CD4-positive, alpha-beta T cell treated with Interleukin-15 for 4 hours (primary cell): ENCODE measurements at places on chromosomes 7 and 10.

DNA sequence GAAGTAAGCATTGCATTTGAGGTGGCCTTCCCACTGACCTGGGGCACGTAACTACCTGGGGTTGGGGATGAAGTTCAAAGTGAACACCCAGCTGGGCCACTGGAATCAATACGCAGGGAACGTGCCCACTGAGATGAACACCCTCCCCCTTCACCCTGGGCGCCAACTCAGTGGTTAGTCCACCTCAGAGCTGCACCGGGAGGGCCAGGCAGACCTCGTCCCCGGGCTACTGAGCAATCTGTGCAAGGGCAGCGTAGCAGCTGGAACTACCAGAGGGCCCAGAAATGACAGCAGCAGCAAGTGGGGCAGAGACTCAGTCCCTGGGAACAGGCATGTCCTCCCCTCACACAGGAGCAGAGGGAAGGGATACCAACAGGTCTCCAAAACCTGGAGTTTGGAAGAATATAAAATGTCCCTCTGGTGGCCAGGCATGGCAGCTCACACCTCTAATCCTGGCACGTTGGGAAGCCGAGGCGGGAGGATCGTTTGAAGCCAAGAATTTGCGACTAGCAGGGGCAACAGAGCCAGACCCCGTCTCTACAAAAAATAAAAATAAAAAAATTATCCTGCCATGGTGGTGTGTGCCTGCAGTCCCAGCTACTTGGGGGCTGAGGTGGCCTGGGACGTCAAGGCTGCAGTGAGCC lies 143.9 kb downstream of the SH3PXD2A start:
- DNase-seq, result no peak

- no peak for DNase-seq
These were observed 5.5 kb upstream of the IKZF1 start for GRCh38 chr7:50298811-50299562.

GRCh38 chr7:22587322-22587721 lies 87.3 kb upstream of the STEAP1B start:
- DNase-seq, result no peak

- no peak for DNase-seq
These were observed 90.7 kb downstream of the SAMD9 start for GRCh38 chr7:93027044-93027443.

- DNase-seq, result no peak
These were observed 105.1 kb downstream of the AASS start for GRCh38 chr7:122038904-122039303.

DNA sequence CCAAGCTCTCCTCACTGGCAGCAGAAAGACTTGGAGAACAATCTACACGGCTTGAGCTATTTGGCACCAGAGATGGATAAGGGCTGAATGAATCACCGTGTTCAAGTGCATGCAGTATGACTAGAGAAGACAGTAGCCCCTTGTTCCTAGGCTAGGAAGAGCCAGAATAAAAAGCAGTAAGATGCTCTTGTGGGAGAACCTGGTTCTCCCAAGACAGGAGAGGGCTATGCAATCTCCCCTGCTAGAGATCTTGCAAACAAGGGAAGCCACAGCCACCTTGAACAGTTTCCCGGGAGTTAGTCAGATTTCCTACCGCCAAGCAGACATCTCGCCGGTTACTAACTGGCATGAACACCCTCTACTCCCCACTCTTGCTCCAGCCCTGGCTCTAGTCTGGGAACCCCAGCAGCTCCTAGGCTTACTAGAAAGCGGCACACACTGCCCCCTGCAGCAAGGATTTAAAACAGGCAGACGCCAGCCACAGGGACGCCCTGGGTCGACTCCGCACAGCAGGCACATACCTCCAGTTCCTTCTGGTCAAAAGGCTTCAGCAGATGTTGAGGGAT lies 107.3 kb downstream of the SMURF1 start:
- DNase-seq, result no peak

DNA sequence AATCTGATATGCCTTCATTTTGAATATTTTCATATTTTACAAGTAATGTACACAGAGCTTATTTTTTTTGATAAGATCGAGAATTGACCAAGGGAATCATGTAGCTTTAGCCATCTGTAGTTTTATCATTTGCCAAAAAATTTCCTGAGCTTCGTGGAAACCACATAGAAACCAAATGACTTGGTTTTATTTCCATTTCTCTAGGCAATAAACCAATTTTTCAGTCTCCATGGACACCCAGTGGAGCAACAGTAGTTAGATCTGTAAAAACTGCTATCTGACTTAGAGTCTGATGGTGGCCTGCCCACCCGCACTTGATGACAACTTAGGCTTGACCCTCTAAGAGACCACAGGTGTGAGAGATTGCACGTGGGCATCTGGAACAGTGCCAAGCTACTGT lies 127.8 kb upstream of the CDK6 start:
- no peak for DNase-seq
